Natural killer cell treated with Interleukin-12 subunit alpha and Interleukin-12 subunit beta and Interleukin-15 and Interleukin-18, amount 100 ng/mL, for 72 hours (primary cell): ENCODE measurements at places on chromosomes 7 and 10. TPM values are rescaled to one million over a fixed set of nuclear protein-coding genes. Genes with fewer than 3 reads are reported as not detected.

GRCh38 chr10:71074176-71074755 lies 138.1 kb upstream of the UNC5B start:
- H3K36me3 ChIP-seq, result no peaks in the 10 kb centered on the region
- no peaks in the 10 kb centered on the region for H3K4me1 ChIP-seq
- H3K27ac ChIP-seq, result no peak overlapping the region
- H3K4me3 ChIP-seq, result no peak overlapping the region

DNA sequence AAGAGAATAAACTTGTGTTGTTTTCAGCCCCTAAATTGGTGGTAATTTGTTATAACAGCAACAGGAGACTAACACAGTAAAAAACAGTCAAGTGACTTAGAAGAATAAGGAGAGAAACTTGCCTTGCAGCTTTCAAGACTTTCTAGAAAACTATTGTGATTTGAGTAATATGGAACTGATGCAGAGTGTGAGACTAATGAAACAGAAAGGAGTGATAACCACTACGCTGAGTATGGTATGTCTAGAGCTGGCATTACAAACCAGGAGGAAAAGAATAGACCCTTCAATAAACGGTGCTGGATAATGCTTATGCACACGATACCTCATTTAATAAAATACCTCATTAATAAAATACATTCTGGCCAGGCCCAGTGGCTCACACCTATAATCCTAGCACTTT lies 99.9 kb downstream of the CREM start:
- no peak for DNase-seq
- H3K36me3 ChIP-seq, result no peaks in the 10 kb centered on the region
- no peak overlapping the region for H3K27ac ChIP-seq
- no peaks in the 10 kb centered on the region for H3K27me3 ChIP-seq

GRCh38 chr7:157881048-157881771 lies 544.4 kb downstream of the DNAJB6 start:
- H3K27me3 ChIP-seq, result no peaks in the 10 kb centered on the region
- DNase-seq, result no peak
- peaks cover 6% of the 10 kb centered on the region for H3K36me3 ChIP-seq
- H3K4me3 ChIP-seq, result no peak overlapping the region

The DAGLB gene
- total RNA-seq, result 19.6 TPM

GRCh38 chr10:4426866-4427265 lies 399.1 kb upstream of the AKR1E2 start:
- no peak overlapping the region for H3K27ac ChIP-seq
- peaks cover 4% of the 10 kb centered on the region for H3K4me1 ChIP-seq
- no peaks in the 10 kb centered on the region for H3K36me3 ChIP-seq
- H3K4me3 ChIP-seq, result no peak overlapping the region

GRCh38 chr7:13743226-13743625 lies 246.2 kb downstream of the ETV1 start:
- no peak overlapping the region for H3K27ac ChIP-seq
- no peaks in the 10 kb centered on the region for H3K36me3 ChIP-seq
- peaks cover 16% of the 10 kb centered on the region for H3K27me3 ChIP-seq
- H3K4me3 ChIP-seq, result no peak overlapping the region

The HECW1 gene
- not detected for total RNA-seq

DNA sequence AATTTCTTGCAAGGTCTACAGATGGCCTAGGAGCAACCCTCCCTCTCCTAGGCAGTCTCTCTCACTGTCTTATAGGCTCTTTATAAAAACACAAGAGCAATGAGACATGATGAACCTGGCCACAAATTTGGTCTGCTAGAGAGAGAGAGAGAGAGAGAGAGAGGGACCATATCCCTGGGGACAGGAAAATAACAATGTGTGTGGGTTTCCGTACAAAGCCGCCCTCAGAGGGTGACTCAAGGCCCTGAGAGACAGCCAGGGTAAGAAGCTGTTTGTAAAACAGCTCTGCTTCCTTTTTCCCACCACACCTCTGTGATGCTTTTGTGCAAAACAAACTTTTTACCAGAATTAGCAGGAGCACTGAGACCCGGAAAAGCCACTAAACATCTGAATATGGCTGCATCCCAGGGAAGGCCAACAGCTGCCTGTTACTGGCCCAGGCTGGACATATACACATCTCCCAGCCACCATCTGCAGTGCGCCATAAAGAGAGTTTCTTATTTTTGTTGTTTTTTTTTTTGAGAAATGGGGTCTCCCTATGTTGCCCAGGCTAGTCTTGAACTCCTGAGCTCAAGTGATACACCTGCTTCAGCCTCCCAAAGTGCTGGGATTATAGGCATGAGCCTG lies 18.4 kb downstream of the GIMAP5 start:
- peak overlapping the region; percentile 98 for H3K27ac ChIP-seq
- no peaks in the 10 kb centered on the region for H3K27me3 ChIP-seq
- H3K36me3 ChIP-seq, result no peaks in the 10 kb centered on the region
- peaks cover 43% of the 10 kb centered on the region for H3K4me1 ChIP-seq
- H3K4me3 ChIP-seq, result peak overlapping the region; percentile 76
- peak; percentile 74 for DNase-seq

The ASIC3 gene
- 2.8 TPM for total RNA-seq

DNA sequence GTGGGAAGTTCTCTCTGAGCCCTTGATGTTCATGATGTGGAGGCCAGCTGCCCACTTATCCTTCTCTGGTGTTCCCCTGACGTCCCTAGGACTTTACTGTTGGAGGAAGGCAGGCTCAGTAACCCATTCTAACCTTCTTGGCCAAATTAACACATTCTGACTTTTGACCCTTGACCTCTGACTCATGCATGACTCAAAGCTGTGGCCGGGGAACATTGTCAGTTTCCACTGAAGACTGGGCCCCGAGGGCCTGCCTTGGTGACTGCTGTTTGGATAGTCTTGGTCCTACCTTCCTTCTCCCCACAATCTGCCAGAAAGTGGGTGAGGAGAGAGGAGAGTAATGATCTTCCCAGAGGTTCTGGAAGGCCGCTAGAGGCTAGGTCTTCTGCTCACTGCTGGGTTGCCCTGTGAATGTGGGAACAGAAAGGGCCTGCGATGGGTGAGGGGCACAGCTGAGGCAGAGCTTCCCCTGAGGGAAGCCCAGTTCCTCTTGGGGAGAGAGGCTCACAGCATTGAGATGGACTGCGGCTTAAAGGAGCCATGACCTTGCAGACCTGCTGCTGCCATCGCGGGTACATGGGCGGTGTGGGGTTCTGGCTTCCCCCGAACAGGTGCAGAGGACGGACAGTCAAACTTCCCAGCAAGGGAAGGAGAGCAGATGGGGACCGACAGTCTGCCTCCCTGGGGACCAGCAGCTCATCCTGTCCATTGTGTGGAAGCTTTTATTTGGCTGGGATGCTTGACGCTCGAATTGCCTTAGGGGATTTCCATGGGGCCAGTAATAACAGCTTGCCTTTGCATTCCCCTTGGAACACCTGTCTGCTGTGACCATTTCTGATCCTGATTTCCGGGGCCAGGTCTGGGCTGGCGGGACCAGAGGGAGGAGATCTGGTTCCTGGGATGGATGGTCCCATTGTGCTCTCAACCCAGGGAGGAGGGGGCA lies 43.8 kb downstream of the ADAMTS14 start:
- H3K4me3 ChIP-seq, result no peak overlapping the region
- DNase-seq, result no peak
- H3K36me3 ChIP-seq, result no peaks in the 10 kb centered on the region
- no peaks in the 10 kb centered on the region for H3K27me3 ChIP-seq
- peaks cover 20% of the 10 kb centered on the region for H3K4me1 ChIP-seq

GRCh38 chr10:8242295-8242872 lies 187.9 kb downstream of the GATA3 start:
- no peak overlapping the region for H3K27ac ChIP-seq
- H3K4me3 ChIP-seq, result no peak overlapping the region
- no peak for DNase-seq
- no peaks in the 10 kb centered on the region for H3K36me3 ChIP-seq

The ARPC1A gene
- total RNA-seq, result 72.4 TPM
